Activated T-helper 2 cell treated with anti-CD3 and anti-CD28 coated beads, Interferon-gamma antibody, Interleukin-2, Interleukin-4, amounts not matched to agents 10 μg/mL and 5 μg/mL and 100 μg/mL, durations not matched to agents 14 hours and 24 hours and 36 hours (primary cell): ENCODE measurements at places on chromosomes 1 and 21.

- DNase-seq = no peak
Measured at GRCh38 chr1:162530307-162530987, 31.1 kb upstream of the UAP1 start.

DNA sequence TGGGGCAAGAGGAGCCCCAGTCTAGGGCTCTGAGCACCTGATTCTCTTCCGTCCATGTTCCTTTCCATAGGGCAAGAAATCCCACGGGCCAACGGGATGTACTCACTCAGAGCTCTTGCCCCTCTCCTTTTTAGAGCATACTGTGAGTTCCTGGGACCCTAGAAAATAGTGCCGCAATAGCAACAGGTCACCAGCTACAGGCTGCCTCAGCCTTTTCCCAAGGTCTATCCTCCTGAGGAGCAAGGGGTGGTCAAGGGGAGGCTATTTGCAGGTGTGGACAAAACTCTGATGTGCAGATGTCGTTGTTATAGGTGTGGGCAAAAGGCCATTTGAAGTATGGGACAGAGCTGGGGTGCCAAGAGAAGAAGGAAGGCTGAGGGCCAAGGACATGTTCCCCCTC is 1.6 kb upstream of the QSOX1 start:
- DNase-seq = no peak

- DNase-seq = no peak
Measured at GRCh38 chr1:192550922-192551534, 24.5 kb upstream of the RGS1 start.

DNA sequence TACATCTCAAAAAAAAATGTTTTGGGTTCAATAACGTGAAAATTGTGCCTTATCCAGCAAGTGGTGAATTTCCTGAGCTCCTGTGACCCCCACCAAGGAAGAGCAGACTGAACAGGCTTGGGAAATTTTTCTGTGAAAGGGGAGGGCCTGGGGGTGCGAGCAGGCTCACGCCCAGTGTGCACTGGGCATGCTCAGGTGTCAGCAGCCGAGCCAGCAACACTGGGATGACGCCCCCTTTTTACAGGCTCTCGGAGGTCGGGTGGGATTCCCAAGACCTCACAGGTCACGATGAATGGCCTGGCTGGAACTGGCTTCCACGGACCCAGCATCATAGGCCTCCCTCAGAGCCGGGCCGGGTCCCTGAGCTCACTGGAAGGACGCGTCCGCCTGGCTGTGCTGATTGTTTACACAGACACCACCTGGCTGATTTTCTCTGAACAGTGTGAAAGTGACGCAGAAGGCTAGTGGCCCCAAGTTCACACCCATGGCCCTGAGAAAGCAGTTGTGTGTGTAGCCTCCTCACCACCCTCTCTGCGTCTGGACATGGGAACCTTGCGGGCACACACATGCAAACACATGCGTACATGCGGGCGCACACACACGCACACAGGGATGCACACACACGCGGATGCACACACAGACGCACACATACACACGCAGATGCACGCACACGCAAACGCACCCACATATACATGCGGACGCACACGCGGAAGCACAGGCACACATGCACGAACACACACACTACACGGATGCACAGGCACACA is 9.2 kb downstream of the CSTB start:
- DNase-seq = no peak

- no peak for DNase-seq
Measured at GRCh38 chr1:42723511-42723910, 16.5 kb downstream of the CLDN19 start.

DNA sequence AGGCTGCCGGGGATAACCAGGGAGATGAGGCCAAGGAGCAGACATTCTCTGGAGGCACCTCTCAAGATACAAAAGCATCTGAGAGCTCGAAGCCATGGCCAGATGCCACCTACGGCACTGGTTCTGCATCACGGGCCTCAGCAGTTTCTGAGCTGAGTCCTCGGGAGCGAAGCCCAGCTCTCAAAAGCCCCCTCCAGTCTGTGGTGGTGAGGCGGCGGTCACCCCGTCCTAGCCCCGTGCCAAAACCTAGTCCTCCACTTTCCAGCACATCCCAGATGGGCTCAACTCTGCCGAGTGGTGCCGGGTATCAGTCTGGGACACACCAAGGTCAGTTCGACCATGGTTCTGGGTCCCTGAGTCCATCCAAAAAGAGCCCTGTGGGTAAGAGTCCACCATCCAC is 19.4 kb upstream of the SH3D21 start:
- DNase-seq = no peak

- DNase-seq = no peak
Measured at GRCh38 chr21:15978215-15978738, 248.5 kb downstream of the USP25 start.

DNA sequence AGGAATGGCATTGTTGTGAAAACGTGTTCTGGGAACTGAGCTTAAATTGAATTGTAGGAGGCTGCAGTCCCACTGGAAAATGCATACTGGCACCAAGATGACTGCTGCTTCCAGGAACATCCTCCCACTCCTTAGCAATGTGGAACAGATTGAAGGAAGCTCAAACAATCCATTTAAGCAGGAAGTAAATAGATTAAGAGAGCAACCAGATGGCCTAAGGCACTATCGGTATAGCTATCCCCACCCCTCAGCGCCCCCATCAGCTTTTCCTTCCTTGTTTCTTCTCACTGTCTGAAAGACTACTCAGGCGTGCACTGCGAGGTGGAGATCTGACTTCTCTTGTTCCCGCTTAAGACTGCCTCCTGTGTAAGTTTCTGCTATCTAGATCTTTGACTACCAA is 4.0 kb upstream of the IFI16 start:
- no peak for DNase-seq

GRCh38 chr1:55089683-55090082 is 50.3 kb downstream of the PCSK9 start:
- DNase-seq = no peak

GRCh38 chr1:230243583-230244353 is 176.7 kb downstream of the GALNT2 start:
- no peak for DNase-seq

DNA sequence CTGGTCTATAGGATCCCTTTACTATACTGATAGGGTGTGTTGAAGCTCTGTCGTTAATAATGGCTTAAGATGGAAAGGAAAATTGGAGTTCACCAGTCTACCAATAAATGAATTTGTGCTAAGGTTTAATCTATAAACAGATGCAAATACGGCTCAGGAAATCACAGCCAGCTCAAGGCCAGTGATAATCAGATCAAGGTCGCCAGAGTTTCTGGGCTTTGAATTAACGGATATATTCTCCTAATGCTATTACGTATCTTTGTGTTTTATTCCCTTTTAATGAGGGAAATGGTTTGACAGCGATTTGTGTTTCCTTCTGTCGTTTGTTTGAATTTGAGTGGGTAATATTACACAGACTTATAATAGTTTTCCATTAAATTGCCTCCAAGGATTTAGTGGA is 279.6 kb downstream of the BACH1 start:
- no peak for DNase-seq
